ENCODE measurements at places on chromosomes 1 and 21. TPM values are rescaled to one million over a fixed set of nuclear protein-coding genes. Genes with fewer than 3 reads are reported as not detected.
A peak's percentile ranks its signal among the peaks of the same experiment; 100 is the strongest.

DNA sequence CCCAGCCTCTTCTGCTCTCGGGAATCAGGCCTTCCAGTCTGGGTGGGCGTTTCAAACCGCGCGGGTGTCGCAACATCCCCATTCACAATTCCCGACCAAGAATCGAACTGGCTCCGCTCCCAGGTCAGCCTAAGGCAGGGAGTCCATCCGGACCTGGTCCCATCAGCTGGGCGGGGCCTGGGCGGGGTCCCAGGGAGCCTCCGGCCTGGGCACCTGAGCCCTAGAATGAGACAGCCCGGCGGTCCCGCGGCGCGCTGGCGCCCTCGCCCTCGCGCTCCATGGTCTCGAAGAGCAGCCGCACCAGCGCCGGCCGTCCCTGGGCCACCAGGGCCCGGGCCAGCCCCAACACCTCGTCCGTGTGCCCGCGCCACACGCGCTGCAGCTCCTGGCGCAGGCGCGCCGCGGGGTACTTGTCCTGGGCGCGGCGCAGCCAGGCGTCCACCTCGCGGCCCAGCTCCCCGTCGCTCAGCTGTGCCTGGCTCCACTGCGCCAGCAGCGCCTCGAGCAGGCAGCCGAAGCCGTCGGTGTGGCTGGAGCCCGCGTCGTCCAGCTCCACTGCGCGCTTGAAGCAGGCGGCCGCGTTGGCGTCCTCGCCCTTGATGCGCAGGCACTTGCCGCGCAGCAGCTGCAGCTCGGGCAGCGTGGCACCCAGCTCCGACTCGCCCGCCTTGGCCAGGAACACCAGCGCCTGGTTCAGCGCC lies 16.9 kb upstream of the PARS2 start:
- DNase-seq, result no peak

- peak; percentile 60 for DNase-seq
These were observed 72.2 kb upstream of the SELENON start for GRCh38 chr1:25727635-25728286.

- no peak for DNase-seq
These were observed 12.4 kb upstream of the LRRN2 start for GRCh38 chr1:204697893-204698292.

- no peak for DNase-seq
These were observed 22.0 kb downstream of the MRPL37 start for GRCh38 chr1:54221867-54222484.

DNA sequence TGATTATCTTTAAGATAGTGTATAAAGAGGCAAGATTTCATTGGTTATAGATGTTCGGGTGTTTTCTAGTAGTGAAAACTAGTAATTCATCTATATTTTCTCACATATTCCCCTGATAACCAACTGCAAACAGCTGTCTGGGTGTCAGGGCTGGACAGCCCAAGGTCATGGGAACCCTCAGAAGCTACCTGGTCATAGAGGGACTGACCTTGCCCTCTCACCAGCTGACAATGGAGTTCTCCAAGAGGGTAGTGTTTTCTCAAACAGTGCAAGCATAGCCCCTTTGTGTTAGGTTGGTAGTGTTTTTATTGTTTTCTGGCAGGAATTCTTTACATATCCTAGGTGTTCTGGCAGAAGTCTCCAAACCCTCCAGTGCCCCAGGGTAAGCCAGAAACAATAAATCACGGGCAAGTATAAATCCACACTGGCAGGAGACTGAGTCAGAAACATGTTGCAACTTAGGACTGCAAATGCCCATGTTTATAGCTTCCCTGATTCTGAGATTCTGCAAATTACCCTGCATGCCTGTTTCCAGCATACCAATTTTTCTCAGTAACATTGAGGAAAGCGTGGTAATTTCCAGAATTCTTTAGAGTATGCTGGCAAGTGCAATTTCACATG lies 82.8 kb upstream of the ATP1A1 start:
- no peak for DNase-seq

DNA sequence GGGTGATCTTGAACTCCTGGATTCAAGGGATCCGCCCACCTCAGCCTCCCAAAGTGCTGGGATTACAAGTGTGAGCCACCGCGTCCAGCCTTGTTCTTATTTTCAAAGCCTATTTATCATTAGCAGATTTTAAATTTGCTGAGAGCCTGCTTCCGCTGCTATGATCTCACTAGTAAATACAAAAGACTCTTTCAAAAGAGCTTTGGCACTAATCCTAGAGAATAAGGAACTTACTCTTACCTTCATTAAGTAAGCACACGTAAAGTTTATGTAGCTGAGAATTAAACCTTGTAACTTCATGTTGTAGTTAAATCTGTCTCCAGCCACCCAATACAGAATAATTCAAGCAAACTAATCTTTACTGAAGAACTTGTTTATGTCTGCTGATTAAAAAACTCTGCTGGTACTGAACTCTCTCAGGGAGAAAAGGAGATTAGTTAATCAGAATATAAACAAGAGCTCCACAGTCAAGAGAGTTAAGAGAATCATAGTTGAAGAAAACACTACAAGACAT lies 72.3 kb downstream of the RUSC1 start:
- peak; percentile 12 for DNase-seq

DNA sequence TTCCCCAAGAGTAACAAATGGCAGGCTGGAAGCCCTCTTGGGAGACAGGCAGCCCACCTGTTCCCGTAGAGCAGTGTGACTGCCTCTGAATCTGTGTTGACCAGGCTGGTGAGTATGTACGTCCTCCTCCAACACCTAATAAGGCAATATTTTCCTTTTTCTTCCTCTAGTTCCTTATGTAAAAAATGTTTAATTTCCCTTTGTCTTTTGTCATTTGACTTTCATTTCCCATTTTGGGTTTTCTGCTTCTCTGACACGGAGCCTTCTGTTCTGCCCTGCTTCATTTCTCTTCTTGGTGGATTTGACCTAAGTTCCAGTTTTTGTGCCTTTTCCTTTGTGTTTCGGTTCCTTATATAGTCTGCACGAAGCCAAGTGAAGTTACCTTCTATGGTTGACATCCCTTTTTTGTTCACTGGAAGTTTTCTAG lies 65.8 kb upstream of the ATF3 start:
- DNase-seq, result no peak

DNA sequence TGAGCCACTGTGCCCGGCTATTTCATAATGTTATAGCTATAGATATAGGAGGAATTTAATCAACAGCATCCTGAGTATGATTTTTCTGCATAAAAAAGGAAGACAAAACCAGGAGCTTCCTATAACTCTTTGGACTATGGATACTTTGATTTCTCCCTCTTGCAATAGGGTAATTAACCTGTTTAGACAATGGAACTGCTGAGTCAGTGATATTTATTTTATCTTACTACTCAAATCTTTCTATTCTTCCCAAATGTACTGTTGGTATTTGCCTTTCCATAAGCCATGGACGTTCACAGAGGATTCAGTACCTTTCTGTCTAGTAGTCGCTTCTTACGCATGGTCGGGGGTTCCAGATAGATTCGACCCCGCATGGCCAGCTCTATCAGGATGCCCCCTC lies 33.6 kb downstream of the GOLPH3L start:
- DNase-seq, result no peak

DNA sequence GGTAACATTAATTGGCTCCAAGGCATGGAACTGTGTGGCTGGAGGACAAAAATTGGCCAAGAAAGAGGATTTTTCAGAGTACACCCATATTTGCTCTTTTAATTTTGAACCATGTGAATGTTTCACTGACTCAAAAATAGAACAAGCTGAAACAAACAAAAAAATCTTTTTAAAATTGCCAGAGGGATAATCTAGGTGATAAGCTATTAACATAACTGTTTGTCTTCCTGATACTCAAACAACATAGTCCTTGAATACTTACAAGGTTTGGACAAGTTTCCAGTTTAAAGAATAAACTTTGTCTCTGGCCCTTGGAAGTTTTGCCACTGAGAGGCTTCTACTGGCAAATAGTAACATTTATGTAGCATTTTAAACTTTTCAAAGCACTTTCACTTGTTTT lies 30.0 kb upstream of the PIGC start:
- DNase-seq, result no peak

DNA sequence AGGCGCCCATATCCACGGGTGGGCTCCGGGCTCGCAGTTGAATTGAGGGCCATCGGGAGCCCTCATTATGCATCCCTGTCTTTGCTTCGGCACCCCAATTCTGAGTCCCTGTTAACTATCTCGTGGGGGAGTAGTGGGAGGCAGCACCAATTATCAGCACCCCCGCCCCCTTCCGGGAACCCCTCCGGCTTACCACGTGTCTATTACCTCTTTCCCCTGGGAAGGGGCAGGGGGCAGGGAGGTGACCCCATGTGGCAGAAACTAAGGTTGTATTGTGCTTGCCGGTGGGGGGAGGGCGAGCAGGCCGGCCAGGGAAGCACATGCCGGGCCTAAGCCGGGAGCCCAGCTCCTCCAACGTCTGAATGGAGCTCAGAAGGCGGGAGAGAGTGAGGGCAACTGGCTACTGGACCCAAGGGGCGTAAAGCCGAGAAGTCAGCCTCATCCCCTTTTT lies 1.0 kb downstream of the LIN28A start:
- DNase-seq, result no peak

GRCh38 chr21:20994790-20995189 lies 3.4 kb upstream of the NCAM2 start:
- DNase-seq, result no peak

TSPAN1 gene
- 7.6 TPM for polyA plus RNA-seq

Measured in right lung (tissue), 10 donors.